ENCODE measurements at places on chromosomes 3 and 15.
A peak's percentile ranks its signal among the peaks of the same experiment; 100 is the strongest.

GRCh38 chr3:42778644-42779043 lies 5.6 kb upstream of the CCDC13 start:
- no peak for DNase-seq

DNA sequence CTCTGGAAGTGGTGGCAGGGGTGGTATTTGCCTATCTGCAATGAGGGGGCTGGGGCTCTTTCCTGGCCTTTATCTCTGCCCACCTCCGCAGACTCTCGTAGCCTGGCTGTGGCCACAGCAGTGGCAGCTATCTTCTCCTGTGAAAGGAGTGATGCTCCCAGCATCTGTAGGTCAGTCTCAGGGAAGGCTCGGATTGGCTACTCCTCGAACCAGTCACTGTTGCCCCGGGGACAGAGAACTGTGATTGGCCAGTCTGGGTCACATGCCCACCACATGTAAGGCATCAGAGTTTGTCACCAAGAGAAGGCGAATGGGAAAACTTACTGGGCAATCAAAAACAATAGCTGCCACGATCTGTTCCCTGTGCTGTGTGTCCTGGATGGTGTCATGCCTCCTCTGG lies 30.1 kb upstream of the FGD5 start:
- DNase-seq = no peak

GRCh38 chr3:99711351-99711750 lies 73.0 kb downstream of the COL8A1 start:
- DNase-seq = no peak

DNA sequence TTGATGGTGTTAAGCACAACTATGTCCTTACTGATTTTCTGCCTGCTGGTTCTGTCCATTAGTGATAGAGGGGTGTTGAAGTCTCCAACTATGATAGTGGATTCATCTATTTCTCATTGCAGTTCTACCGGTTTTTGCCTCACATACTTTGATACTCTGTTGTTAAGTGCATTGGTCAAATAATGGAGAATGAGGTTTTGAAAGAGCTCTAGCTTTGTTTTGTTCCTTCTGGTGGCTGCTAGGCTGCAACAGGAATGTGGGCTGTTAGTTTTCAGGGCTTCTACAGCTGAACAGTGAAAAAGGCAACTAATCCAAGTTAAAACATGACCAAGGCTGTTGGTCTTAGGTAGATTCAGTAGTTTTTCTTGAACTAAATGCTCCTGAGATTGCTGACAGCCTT lies 62.6 kb downstream of the BTD start:
- no peak for DNase-seq

DNA sequence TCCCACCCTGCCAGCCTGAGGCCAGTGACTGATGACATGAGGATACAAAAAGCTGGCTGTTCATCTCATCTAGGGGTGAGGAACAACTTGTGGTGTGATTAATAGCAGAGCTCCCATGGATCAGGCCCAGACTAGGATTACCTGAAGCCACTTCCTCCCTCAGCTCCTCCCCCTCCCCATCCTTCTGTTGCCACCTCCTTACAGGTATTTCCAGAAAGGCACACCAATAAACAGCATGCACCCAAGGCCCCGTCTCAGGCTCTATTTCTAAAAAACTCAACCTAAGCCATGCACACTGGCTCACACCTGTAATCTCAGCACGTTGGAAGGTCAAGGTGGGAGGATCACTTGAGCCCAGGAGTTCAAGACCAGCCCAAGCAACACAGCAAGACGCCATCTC lies 54.1 kb downstream of the SRGAP3 start:
- no peak for DNase-seq

DNA sequence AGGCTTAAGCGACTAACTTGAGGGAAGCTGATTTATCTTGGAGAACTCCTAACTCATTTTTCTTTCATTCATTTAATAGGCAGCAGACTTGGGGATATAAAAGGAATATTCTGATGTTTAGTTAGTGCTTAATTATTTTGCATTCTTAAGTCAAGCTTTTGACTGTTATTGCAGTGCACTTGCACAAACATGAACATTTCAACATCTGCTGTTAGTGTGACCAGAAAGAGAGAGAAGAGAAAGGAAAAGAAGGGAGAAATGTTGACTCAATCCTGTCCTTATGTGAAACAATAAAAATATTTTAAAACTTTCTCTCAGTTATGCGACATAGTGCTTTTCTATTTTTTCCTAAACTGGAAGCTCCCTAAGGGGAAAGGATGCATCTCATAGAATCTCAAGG lies 507.8 kb downstream of the LPP start:
- DNase-seq = no peak

GRCh38 chr3:123347691-123348264 lies 101.1 kb downstream of the ADCY5 start:
- DNase-seq = no peak

DNA sequence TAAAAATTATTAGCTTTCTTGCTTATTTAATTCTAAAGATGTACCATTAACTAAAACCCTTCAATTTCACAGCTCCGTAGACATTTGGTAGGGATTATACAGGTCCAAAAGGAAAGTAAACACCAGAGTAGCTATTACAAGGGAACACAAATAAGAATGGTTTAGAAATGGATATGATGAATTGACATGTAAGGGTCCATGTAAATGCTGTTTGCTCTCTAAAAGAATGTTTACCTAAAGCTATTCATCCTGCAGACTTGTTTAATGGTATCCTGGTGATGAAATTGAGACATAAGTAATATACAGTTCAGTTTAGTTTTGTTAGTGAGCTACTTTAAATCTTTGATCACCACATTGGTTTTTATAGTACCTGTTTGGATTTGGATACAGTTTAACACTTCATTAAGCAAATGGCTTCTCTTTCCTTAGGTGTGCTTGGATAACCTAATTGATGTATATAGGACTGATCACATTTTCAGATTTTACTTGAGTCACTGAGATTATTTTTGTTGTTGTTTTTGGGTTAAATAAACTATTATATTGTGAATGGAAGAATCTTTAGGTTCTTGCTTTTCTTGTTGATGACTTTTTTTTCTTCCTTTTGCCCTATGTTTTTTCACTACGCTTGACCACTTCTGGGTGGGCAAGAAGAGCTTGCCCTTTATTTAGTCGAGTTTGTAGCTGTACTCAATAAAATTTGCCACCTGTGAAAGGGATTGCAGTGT lies 115.4 kb downstream of the TCF12 start:
- no peak for DNase-seq

DNA sequence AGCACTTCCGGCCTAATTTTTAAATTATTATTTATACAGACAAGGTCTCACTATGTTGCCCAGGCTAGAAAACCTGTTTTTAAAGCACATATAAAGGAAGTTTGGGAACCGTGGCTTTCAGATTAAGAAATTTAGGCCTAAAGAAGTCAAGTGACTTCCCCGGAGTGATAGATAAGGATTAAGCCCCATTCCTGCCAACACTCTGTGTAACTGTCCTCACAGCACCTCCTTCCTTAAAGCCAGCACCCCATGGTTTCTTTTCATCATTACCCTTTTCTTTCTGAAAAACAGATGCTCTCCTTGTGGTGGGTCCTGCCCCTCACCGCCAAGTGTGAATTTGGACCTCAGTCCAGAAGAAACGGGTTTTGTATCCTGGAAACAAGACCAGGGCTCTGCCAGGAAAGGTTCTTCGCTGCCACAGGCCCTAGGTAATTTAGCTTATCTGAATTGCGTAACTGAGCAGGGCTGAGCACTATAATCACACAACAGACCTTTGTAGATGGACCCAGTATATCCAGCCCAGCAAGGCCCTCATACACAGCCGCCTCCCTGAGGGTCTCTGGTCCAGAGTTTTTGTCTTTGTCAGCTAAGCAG lies 231.3 kb downstream of the PLCL2 start:
- DNase-seq = no peak

DNA sequence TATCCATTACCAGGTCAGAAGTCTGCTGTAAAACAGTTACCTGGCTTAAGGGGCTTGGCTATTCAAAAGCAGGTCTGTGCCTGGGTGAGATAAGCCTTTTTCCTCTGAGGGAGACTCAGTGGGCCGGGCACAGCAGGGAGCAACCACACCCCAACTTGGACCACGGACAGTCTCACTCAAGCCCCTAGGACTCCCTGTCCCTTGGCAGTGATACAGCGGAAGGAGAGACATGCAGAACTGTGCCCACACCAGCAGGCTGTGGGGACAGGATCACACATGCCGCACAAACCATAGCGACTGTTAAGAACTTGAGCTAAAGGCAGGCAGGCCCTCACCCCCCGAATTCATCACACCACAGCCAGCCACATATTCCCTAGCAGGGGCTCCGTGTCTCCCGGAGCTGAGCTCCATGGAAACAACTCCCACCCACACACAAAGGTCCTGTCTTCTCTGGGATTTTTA lies 2.8 kb upstream of the GP5 start:
- no peak for DNase-seq

GRCh38 chr15:28891588-28891987 lies 5.8 kb downstream of the APBA2 start:
- DNase-seq = no peak

DNA sequence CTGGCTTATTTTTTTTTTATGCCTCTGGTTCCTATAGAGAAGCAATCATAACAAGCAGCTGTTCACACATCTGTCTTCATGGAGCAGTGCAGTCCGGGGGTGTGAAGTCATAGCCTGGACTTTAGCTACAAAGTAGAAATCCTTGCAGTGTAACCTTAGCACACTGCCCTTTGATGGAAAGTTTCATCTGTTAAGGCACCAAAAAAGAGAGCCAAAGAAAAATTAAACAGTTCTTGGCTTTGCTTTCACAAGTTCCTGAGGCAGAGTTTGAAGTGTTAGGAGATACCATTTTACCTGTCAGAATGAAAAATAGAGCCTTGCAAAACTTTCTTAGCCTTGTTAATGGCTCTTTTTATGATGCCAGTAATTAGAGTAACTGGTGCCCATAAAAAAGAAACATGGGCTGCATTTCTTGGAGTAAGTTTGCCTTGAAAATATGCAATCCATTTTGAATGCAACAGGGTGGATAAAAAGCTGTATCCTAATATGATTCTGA lies 84.1 kb downstream of the PIK3R4 start:
- no peak for DNase-seq

GRCh38 chr3:168707900-168708299 lies 612.2 kb upstream of the GOLIM4 start:
- DNase-seq = no peak

DNA sequence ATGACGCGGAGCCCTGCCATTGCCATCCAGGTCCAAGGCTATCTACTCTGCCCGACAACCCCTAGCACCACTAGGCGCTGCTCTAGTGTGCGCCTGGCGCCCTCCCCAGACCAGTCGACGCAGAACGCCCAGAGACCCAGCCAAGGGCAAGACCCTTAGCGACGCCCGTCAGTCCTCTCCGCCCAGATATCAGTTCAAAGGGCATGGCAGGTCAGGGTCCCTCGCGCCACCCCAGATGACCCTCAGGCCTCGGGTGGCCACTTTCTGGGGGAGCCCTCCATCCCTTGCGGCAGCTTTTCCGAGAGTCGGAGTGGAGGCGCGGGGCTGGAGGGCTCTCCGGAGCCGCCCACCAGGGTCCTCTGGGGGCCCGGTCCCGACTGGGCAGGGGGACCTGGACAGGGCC lies 371 bp upstream of the CLSTN2 start:
- no peak for DNase-seq

DNA sequence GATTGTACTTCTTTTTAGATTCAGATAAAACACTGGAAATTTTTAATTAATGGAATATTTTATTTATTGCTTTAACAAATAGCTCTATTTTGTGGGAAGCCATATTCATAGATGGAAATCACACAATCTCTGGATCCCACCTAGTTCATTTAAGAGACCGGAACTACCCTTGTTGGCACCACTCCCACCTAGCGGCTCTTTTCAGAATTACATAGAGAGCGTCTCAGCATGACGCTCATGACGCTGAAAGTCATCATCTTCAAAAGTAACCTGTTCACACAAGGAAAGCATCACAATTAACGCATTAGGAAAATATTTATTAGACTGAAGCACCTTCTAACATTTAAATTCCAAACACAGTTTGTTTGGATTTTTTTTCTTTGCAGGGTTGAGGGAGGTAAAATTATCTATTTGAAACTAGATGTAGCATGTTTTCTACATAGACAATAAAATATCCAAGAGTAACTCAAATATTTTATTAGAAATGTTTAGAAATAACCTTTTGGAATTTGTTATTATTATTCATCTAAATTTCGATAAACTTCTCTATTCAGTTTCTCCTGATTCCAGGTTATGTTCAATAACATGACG lies 214.9 kb upstream of the ARRDC4 start:
- DNase-seq = peak; percentile 2

- DNase-seq = no peak
These were observed 8.3 kb downstream of the POU1F1 start for GRCh38 chr3:87267953-87268645.

GRCh38 chr3:31364188-31364587 lies 168.5 kb upstream of the STT3B start:
- DNase-seq = no peak
